ENCODE measurements at places on chromosomes 5 and 9. TPM values are rescaled to one million over a fixed set of nuclear protein-coding genes. Genes with fewer than 3 reads are reported as not detected.

DENND1A gene
- 19.7 TPM for polyA plus RNA-seq

NSMF gene
- polyA plus RNA-seq = 42.4 TPM

SPATA24 gene
- polyA plus RNA-seq = 7.9 TPM

CER1 gene
- polyA plus RNA-seq = not detected

SLC6A7 gene
- 10.8 TPM for polyA plus RNA-seq

IL9 gene
- polyA plus RNA-seq = not detected

ZNF608 gene
- 6.6 TPM for polyA plus RNA-seq

CRHBP gene
- polyA plus RNA-seq = 0.92 TPM

PCDH1 gene
- polyA plus RNA-seq = 9.0 TPM

ISL1 gene
- polyA plus RNA-seq = 1.2 TPM
